Neuronal stem cell (in vitro differentiated cells): ENCODE measurements at places on chromosomes 13 and 19.

DNA sequence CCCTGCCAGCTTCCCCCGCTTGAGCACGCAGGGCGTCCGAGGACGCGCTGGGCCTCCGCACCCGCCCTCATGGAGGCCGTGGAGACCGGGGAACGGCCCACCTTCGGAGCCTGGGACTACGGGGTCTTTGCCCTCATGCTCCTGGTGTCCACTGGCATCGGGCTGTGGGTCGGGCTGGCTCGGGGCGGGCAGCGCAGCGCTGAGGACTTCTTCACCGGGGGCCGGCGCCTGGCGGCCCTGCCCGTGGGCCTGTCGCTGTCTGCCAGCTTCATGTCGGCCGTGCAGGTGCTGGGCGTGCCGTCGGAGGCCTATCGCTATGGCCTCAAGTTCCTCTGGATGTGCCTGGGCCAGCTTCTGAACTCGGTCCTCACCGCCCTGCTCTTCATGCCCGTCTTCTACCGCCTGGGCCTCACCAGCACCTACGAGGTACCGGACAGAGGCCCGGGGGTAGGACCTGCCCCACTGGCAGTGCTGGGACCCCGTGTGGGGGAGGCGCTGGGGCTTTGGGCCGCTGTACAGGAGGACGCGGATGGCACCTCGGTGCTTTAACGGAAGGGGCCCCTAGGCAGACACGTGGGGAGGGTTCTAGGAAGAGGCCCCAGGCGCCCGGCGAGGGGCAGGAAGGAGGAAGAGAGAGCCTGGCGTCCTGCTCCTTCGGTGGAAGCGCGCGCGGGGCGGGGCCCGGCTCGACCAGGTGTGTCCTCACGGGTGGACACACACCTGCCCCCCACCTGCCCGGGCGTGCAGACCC, 681 bp downstream of the SLC5A5 start:
- DNase-seq: no peak
- H3K4me1 ChIP-seq: no peaks in the 10 kb centered on the region
- H3K36me3 ChIP-seq: no peaks in the 10 kb centered on the region
- peaks cover 2% of the 10 kb centered on the region for H3K27me3 ChIP-seq
- H3K27ac ChIP-seq: no peak overlapping the region
- no peak overlapping the region for H3K4me3 ChIP-seq

- H3K4me3 ChIP-seq: no peak overlapping the region
- H3K27ac ChIP-seq: no peak overlapping the region
- no peaks in the 10 kb centered on the region for H3K27me3 ChIP-seq
- H3K4me1 ChIP-seq: peaks cover 13% of the 10 kb centered on the region
- peaks cover 16% of the 10 kb centered on the region for H3K36me3 ChIP-seq
These were observed 30.1 kb downstream of the EPS15L1 start for GRCh38 chr19:16441661-16442162.

- no peaks in the 10 kb centered on the region for H3K27me3 ChIP-seq
- H3K4me3 ChIP-seq: no peak overlapping the region
- H3K27ac ChIP-seq: no peak overlapping the region
- peaks cover 11% of the 10 kb centered on the region for H3K36me3 ChIP-seq
These were observed 2.5 kb downstream of the COX6B1 start for GRCh38 chr19:35650581-35650980.

DNA sequence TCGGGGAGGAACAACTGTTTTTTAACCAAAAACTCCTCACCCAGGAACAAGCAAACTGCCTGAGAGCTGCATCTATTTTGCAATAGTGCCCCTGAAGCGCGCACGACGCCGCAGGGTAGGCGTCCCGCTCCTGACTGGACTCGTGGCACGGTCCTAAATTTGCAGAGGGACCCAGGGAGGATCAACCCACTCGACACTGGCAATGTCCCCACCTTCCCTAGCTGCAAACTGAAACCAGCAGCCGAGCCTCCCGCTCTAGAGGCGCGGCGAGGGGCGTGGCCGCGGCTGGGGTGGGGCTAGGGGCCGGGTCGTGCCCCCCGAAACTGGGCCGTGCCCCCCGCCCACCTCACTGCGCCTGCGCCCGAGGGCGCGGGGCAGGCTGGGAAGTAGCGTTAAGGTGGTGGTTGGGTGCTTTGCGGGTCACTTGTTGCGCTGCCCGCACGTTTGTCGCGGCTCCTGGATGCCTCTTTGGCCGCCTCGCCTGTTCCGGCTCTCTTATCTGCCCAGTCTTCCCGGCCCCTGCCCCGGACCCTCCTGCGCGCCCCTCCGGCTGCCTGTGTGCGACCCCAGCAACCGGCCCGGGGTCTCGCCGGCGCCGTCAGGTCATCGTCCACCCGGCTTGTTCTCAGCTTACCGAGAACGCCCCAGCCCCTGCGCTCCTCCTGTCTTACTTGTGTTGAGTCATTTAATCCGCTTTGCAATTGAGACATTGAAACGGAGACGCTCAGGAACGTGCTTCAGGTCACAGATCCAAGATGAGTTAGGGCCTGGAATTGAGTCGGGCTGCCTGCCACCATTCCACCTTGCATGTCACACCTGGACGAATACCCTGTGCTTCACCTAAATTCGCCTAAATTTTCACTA, 37.9 kb upstream of the LSM14A start:
- H3K27ac ChIP-seq: peak overlapping the region; percentile 96
- H3K4me1 ChIP-seq: peaks cover 1% of the 10 kb centered on the region
- H3K4me3 ChIP-seq: peak overlapping the region; percentile 59
- H3K27me3 ChIP-seq: peaks cover 3% of the 10 kb centered on the region
- no peaks in the 10 kb centered on the region for H3K36me3 ChIP-seq

- no peak overlapping the region for H3K27ac ChIP-seq
- no peaks in the 10 kb centered on the region for H3K36me3 ChIP-seq
- no peak overlapping the region for H3K4me3 ChIP-seq
- no peaks in the 10 kb centered on the region for H3K27me3 ChIP-seq
These were observed 251.5 kb upstream of the STARD13 start for GRCh38 chr13:33537026-33537425.

- DNase-seq: no peak
- H3K27me3 ChIP-seq: no peaks in the 10 kb centered on the region
These were observed 3.8 kb downstream of the LCP1 start for GRCh38 chr13:46178143-46178542.

DNA sequence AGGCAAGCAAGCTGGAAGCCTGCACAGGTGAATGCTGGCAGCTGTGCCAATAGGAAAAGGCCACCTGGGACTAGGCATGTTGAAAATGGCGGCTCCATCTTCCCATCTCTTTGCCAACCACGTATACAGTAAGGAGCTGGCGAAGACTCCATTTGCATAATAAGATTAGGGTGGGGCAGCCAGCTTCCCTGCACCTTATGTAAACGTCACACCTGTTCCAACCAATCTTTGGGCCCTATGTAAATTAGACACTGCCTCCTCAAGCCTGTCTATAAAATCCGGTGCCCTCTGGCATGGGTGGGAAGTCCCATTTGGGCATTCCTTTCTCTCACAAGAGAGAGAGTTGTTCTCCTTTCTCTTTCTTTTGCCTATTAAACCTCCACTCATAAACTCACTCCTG, 16.8 kb downstream of the ADGRE2 start:
- no peaks in the 10 kb centered on the region for H3K4me1 ChIP-seq
- no peak overlapping the region for H3K4me3 ChIP-seq
- no peak for DNase-seq

GRCh38 chr19:18674616-18675015, 8.9 kb upstream of the CRTC1 start:
- H3K4me3 ChIP-seq: peak overlapping the region; percentile 46
- peaks cover 4% of the 10 kb centered on the region for H3K36me3 ChIP-seq
- H3K27ac ChIP-seq: no peak overlapping the region
- no peak for DNase-seq
- H3K27me3 ChIP-seq: no peaks in the 10 kb centered on the region
- peaks cover 5% of the 10 kb centered on the region for H3K4me1 ChIP-seq

- no peak overlapping the region for H3K27ac ChIP-seq
- no peak for DNase-seq
- H3K36me3 ChIP-seq: no peaks in the 10 kb centered on the region
- H3K4me3 ChIP-seq: no peak overlapping the region
- H3K4me1 ChIP-seq: no peaks in the 10 kb centered on the region
These were observed 622.4 kb downstream of the DCT start for GRCh38 chr13:93857126-93857525.

DNA sequence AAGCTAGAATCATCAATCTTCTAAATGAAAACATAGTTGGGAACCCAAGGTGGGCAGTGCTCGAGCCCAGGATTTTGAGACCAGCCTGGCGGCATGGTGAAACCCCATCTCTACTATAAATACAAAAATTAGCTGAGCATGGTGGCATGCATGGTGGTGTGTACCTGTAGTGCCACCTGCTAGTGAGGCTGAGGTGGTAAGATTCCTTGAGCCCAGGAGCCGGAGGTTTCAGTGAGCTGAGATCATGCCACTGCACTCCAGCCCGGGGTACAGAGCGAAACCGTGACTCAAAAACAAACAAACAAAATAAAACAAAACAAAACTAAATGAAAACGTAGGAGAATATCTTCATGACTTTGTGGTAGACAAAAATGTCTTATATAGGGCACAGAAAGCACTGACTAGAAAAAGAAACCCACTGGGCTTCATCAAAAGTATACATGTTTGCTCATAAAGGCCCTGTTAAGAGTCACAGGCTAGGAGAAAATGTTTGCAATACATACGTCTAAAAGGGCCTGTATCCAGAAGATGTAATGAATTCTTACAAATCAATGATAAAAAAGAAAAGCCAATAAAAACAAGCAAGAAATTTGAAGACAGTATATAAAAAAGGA, 353.6 kb downstream of the FGF9 start:
- no peaks in the 10 kb centered on the region for H3K36me3 ChIP-seq
- no peaks in the 10 kb centered on the region for H3K27me3 ChIP-seq

DNA sequence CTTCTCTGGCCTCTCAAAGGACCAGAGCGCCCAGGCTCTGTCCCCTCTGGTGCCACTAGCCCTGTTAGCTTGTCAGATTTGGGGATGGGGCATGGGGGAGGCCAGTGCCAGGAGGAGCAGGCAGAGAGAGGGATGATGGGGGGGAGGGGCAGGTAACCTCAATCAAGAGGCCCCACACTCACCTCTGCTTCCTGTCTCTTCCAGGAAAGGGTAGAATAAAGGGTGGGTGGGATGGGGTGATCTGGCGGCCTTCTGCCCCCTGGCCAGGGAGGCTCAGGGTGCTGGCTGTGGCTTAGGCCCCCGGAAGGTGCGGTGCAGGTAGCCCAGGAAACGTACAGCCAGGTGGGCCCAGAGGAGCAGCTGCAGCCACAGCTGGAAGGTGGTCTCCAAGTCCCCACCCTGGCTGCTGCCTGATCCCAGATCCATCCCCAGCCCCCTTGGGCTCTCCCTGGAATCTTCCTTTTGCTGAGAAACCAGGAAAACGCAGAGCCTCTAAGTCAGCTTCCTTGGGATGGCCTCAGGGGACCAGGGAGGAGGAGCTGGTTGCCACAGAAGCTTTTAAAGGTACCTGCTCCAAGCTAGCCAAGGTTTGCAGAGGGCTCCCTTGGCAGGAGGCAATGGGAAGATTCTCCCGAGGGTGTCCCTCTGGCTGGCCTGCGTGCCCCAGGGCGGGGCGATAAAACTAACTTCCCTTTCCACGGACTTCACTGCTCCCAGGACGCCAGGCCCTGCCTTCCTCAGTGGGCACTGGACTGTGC, 5.3 kb downstream of the PRKACA start:
- peaks cover 26% of the 10 kb centered on the region for H3K4me1 ChIP-seq
- H3K27me3 ChIP-seq: no peaks in the 10 kb centered on the region
- no peaks in the 10 kb centered on the region for H3K36me3 ChIP-seq
- H3K27ac ChIP-seq: no peak overlapping the region

- no peaks in the 10 kb centered on the region for H3K27me3 ChIP-seq
- no peak overlapping the region for H3K4me3 ChIP-seq
- no peaks in the 10 kb centered on the region for H3K4me1 ChIP-seq
- H3K27ac ChIP-seq: no peak overlapping the region
- DNase-seq: no peak
- H3K36me3 ChIP-seq: peaks cover 35% of the 10 kb centered on the region
These were observed 6.7 kb downstream of the PROSER3 start for GRCh38 chr19:35764432-35765315.

GRCh38 chr13:36377826-36378468, 31.8 kb upstream of the SPART start:
- H3K4me3 ChIP-seq: no peak overlapping the region
- H3K27me3 ChIP-seq: no peaks in the 10 kb centered on the region
- no peaks in the 10 kb centered on the region for H3K4me1 ChIP-seq
- no peaks in the 10 kb centered on the region for H3K36me3 ChIP-seq

GRCh38 chr13:79423340-79423739, 17.3 kb upstream of the RBM26 start:
- H3K36me3 ChIP-seq: peaks cover 3% of the 10 kb centered on the region
- H3K27me3 ChIP-seq: no peaks in the 10 kb centered on the region
- H3K4me3 ChIP-seq: no peak overlapping the region

- no peaks in the 10 kb centered on the region for H3K36me3 ChIP-seq
- no peak for DNase-seq
- no peak overlapping the region for H3K4me3 ChIP-seq
These were observed 41.7 kb downstream of the RXFP2 start for GRCh38 chr13:31781064-31781463.

GRCh38 chr19:35488677-35489076, 1.6 kb downstream of the KRTDAP start:
- no peaks in the 10 kb centered on the region for H3K36me3 ChIP-seq
- no peak for DNase-seq
- H3K4me1 ChIP-seq: no peaks in the 10 kb centered on the region
- H3K4me3 ChIP-seq: no peak overlapping the region
- no peak overlapping the region for H3K27ac ChIP-seq
- H3K27me3 ChIP-seq: peaks cover 50% of the 10 kb centered on the region

- H3K36me3 ChIP-seq: no peaks in the 10 kb centered on the region
- H3K4me1 ChIP-seq: no peaks in the 10 kb centered on the region
- no peak overlapping the region for H3K27ac ChIP-seq
- no peaks in the 10 kb centered on the region for H3K27me3 ChIP-seq
- DNase-seq: no peak
These were observed 8.5 kb upstream of the C1QTNF9B start for GRCh38 chr13:23905766-23906165.

DNA sequence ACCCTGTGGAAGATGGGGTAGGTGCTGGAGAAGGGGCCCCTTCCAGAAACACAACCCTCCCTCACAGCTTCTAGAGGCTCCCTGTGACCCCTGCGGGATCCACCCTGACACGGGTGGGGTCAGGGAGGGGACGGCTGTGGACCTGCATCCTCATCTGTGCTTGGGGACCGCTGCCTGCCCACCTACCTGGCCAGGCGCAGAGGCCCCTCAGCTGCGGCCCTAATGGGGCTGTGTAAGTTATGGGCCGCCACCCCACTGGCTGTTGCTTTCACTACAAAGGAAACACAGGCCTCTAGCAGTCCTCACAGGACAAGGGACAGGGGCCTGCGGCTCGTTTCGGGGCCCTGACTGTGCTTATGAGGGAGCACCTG, 7.0 kb upstream of the CTXN1 start:
- H3K27me3 ChIP-seq: no peaks in the 10 kb centered on the region
- peaks cover 82% of the 10 kb centered on the region for H3K36me3 ChIP-seq

DNA sequence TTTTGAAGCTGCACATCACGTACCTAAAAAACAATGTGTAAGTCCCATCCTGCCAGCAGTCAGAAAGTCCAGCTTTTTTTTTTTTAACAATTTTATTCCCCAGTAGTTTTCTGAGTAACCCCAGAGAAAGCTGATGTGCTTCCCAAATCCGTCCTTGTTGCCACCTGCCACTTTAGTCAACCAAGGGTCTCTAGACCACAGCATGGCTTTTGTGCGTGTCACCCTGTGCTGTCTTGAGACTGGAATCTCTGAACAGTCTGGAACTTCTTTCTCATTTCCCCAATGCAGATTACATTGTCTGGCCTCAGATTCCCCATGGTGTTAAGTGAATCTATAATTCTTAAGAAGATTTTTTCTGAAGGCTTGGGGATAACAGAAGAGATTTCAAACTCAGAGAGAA, 289.2 kb upstream of the KLF12 start:
- H3K27ac ChIP-seq: no peak overlapping the region
- H3K4me1 ChIP-seq: peaks cover 3% of the 10 kb centered on the region
- no peaks in the 10 kb centered on the region for H3K27me3 ChIP-seq

GRCh38 chr13:31200637-31200971, 829 bp downstream of the B3GLCT start:
- peak overlapping the region; percentile 95 for H3K27ac ChIP-seq
- H3K36me3 ChIP-seq: no peaks in the 10 kb centered on the region
- H3K27me3 ChIP-seq: no peaks in the 10 kb centered on the region
- peaks cover 5% of the 10 kb centered on the region for H3K4me1 ChIP-seq
